Activated CD8-positive, alpha-beta T cell treated with anti-CD3 and anti-CD28 coated beads, Interleukin-2, amount 10 ng/mL, durations not matched to agents 7 days and 5 days (primary cell): ENCODE measurements at places on chromosomes 6 and 20. TPM values are rescaled to one million over a fixed set of nuclear protein-coding genes. Genes with fewer than 3 reads are reported as not detected.

GPR6 gene
- not detected for total RNA-seq

TNXB gene
- 4.8 TPM for total RNA-seq

DTNBP1 gene
- 17.7 TPM for total RNA-seq

ECT2L gene
- not detected for total RNA-seq

COL9A3 gene
- not detected for total RNA-seq

CNBD2 gene
- total RNA-seq: 4.9 TPM

HTR1E gene
- total RNA-seq: not detected

SLC22A1 gene
- total RNA-seq: 0.87 TPM

PREX1 gene
- total RNA-seq: 152 TPM

CAGE1 gene
- total RNA-seq: 0.18 TPM

OVOL2 gene
- total RNA-seq: not detected

- DNase-seq: no peak
Observed at GRCh38 chr6:3782876-3783832, 31.6 kb upstream of the PXDC1 start.

DNA sequence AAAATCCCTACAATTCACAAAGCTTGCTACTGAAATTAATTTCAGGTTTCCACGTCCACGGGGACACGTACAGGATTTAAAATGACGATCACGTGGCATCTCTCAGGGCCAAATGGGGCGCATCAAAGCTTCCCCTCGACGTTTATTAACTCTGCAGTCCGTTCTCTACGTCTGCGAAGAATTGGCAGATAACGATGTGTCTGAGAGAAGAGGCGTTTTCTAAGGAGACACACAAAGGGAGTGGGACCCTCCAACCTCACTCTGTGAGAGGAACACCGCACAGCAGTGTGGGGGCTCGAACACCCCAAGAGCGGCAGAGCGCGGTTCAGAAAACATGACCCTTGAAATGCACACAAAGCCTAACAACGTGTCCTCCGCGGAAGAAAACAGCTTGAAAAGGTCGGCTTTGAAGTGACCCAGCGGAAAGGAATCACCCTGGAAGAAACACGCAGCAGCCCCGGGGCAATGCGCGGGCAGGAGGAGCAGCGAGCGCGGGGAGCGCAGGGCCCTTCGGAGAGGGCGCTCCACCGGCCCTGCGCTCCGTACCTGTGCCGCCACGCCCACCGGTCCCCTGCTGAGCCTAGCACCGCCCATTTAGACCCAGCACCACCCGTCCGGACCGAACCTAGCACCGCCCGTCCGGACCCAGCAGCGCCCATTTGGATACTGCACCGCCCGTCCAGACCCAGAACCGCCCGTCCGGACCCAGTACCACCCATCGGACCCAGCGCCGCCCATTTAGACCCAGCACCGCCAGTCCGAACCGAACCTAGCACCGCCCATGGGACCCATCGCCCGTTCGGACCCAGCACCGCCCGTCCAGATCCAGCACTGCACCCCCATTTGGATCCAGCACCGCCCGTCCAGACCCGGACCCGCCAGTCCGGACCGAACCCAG is 1.1 kb upstream of the AFDN start:
- DNase-seq: no peak

GRCh38 chr6:166610069-166610468 is 17.0 kb downstream of the RPS6KA2 start:
- no peak for DNase-seq

DNA sequence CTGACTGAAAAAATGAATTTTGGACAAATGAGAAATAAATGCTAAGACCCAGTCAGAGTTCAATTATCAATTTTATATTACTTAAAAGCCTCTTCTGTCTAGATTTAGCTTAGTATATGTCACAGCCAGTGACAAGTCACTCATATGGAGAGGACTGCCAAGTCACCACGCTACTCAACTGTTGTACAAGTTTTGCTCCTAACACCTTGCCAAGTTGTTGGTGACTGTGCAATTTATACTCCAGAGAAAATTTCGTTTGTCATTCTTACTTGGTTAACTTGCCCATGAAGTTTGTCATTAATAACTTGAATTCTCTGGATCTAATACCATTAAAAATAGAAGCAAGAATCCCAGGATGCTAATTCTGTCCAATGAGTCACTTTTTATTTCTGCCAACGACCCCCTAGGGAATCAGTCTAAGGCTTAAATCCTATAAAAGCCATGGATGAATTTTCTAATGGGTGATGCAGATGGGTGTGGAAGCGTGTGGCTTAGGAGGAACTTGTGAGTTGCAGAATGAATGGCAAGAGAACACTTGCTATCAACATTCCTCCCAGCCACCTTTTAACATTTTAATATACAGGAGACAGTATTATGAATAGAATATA is 30.4 kb upstream of the FBXO30 start:
- no peak for DNase-seq

GRCh38 chr6:97405818-97406409 is 122.9 kb upstream of the MMS22L start:
- no peak for DNase-seq

DNA sequence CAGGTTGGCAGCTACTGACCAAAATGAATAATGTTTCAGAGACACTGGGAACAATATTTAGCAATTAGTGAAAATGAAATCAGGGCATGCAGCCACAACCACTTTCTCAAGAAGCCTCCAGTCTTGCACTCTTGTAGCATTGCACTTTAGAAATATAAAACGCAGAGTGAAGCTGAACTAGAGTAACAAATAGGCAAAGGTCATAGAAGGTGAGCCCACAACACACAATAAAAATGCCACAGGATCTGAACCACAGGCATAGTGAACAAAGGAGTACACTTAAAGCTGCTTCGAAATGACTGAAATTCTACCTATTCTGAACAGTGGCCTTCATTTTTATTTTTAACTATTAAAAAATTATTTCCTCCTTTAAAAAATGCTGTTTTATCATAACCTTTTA is 25.0 kb downstream of the DDO start:
- DNase-seq: peak; percentile 40

DNA sequence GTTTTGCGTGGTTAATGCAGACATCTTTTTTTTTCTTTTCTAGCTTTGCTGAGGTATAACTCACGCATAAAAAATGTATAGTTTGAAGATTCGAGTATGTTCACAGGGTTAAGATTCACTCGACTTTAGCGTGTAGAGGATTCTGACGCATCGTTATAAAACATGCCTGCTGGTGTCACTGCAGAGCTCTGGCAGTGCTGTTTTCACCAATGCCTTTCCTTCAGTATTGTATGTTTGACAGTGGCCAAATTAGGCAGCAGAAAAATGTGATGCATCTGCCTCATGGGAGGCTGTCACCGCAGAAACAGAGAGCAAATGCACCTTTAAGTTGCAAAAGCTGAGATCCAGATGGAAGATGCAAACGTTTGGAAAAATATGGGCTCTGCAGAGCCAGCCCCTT is 18.0 kb upstream of the SIRPB2 start:
- DNase-seq: peak; percentile 62

GRCh38 chr6:72212686-72213085 is 326.3 kb downstream of the RIMS1 start:
- DNase-seq: no peak

DNA sequence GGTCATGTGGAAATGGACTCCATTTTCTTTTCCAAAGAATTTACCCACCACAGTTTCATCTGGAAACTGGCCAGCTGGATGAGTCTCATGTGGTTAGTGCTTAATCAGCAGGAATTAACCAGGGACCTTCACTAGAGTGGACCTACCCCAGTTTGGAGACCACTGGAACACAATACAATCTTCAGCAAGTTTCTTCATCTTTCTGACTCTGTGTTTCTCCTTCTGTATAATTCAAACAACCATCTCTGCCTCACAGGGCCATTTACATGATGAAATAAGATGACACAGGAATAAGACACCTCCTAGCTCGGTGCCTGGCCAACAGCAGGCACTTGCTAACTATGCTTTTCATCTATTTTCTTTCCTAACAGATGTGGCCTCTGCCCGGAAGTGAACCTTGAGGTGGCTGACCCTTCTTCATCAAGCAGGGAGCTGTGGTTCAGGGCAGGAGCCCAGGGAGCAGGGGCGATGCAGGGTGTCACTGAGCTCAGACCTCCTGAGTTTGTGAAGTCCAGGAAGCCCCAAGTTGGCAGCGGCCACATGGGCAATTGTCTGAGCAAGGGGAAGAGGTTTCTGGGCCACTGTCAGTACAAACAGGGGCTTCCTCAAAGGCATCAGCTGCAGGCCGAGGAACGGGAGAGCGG is 98.8 kb downstream of the SOD2 start:
- DNase-seq: no peak

DNA sequence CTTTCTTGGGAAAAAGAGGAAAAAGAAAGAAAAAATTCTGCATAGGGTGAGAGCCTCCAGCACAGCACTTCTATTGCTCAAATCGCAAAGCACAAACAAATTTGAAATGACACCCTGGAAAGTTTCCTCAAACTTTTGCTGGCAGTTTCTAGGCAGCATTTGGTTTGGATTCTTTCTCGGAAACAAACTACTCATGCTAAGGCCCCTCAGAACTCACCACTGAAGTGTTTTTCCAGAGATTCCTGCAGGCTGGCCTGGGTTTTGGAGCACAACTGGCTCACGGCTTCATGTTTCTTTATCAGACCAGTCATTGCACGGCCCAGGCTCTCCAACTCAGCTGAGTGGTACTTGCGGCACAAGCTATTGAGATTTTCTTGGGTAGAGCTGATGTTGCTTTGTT is 237.8 kb downstream of the SYNE1 start:
- no peak for DNase-seq

GRCh38 chr6:26270903-26271667 is 93.9 kb upstream of the BTN3A2 start:
- DNase-seq: peak; percentile 91

DNA sequence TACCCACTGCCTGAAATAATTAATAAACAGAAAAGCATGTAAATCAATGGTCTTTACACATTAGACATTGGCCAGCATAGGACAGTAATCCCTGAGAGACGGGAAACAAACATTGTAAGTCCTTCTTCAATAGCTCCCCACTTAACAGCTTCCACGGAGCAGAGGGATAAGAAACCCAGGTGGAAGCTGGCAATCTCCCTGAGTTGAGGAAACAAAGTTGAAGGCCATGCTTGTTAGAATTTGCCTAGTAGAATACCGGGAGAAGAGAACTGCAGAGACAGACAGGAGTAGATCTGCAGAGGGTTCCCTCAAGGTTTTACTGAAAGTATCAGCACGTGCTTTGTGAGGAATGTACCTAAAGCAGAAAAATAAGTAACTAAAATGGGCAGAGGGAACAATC is 33.9 kb downstream of the REV3L start:
- no peak for DNase-seq

GRCh38 chr6:151765444-151765886 is 42.0 kb upstream of the ESR1 start:
- DNase-seq: peak; percentile 68

GRCh38 chr6:50853939-50854338 is 35.3 kb downstream of the TFAP2B start:
- DNase-seq: no peak
